ENCODE measurements at places on chromosomes 5 and 9.

DNA sequence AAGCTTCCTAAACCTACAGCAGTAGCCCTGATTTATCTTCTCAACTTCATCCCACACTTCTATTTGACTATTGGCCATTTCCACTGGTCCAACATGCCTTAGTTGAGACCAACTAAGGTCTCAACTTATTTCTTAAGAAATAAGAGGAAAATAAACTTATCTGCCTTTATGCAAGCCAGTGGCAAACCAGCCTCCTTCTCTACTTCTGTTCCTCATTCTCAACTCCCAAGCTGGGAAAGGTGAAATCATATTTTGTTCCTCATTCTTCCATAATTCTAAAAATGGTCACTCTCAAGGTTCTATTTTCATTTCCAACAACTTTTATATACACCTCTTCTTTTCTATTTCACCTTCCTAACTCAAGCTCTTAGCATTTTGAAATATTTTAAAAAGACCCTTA lies 149.6 kb upstream of the C9orf72 start:
- DNase-seq = no peak

- DNase-seq = no peak
These were observed 108.2 kb upstream of the IFNE start for GRCh38 chr9:21590058-21590996.

DNA sequence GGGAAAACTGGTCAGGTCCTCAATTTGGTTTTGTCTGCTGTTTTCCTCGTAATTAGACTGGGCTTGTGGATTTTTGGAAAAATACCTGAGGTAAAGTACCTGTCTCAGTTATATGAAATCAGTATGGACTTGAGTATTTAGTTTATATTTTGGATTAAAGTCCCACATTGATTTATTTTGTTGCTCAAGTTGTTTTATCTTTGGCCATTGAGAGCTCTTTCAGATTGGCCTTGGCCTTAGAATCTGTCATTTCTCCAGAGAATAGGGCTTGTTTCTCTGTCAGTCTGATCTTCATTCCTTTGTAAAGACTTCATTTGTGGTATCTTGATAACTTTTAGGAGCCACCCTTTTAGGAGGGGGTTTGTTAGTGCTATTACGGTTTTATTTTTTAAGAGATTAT lies 21.2 kb downstream of the UBAP1 start:
- DNase-seq = no peak

DNA sequence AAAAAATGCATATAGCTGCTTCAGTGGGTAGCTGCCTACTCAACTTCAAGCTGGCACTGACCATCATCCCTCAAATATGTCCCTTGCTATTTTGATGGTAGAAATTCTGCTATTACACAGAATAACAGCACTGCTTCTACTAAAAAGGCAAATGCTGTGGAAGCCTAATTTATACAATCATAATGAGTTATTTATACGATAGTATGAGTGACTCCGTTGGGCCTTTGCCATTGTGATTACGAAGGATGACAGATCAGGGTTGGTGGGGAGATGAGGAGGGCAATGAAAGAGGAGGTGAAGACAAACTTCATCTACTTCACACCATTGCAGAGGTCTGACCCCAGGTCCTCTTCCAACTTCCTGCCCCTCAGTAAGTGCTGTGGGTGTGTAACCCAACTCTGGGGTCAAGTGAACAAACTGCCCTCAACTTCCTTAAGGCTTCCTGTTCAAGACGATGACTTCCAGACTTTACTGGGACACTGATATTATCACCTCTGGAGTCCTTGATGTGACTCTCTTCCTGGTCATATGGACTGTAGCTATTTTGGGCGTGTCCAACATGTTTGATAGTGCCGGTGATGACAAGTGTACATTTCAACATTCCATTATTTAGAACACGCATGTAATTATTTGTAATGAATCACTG lies 74.1 kb upstream of the RPS23 start:
- peak; percentile 52 for DNase-seq

DNA sequence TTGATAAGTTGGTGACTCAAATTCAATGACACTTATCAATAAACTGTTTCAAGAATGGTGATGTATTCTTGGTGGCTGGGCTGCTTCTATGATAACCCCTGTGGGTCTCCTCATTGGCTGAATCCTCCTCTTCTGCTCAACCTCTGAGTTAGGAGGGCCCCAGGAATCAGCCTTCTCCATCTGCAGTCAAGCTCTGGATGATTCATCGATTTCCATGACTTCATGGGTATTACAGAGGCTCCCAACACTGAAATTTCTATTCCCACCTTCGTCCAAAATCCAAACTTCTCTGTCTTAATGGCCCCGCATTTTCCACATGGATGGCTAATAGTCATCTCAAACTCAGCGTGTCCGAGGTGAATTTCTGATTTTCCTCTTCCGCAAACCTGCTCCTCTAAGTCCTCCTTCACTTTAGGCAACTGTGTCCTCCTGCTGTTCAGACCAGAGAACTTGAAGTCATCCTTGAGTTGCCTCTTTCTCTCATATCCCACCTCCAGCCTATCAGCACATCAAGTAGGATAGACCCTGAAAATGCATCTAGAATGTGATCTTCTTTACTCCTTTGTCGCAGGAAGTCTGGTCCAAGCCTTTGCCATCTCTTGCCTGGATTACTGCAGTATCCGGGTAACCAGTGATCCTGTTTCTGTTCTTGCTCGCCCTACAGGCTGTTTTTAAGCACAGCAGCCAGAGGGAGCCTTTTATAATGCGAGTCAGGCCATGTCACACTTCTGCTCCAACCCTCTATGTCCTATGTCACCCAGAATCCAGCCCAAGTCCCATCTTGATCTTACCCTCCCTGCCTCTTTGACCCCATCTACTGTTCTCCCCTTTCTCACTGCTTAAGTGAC lies 41.4 kb upstream of the IL7R start:
- no peak for DNase-seq
